Stimulated activated CD4-positive, alpha-beta T cell treated with anti-CD3 and anti-CD28 coated beads, Interleukin-12 subunit alpha, Interleukin-12 subunit beta, amount 100 ng/mL, for 24 hours (primary cell): ENCODE measurements at places on chromosomes 13 and 19.

- DNase-seq: no peak
Observed at GRCh38 chr19:16066611-16067104, 9.6 kb upstream of the TPM4 start.

- DNase-seq: no peak
Observed at GRCh38 chr13:111480503-111480902, 160.1 kb downstream of the TEX29 start.

DNA sequence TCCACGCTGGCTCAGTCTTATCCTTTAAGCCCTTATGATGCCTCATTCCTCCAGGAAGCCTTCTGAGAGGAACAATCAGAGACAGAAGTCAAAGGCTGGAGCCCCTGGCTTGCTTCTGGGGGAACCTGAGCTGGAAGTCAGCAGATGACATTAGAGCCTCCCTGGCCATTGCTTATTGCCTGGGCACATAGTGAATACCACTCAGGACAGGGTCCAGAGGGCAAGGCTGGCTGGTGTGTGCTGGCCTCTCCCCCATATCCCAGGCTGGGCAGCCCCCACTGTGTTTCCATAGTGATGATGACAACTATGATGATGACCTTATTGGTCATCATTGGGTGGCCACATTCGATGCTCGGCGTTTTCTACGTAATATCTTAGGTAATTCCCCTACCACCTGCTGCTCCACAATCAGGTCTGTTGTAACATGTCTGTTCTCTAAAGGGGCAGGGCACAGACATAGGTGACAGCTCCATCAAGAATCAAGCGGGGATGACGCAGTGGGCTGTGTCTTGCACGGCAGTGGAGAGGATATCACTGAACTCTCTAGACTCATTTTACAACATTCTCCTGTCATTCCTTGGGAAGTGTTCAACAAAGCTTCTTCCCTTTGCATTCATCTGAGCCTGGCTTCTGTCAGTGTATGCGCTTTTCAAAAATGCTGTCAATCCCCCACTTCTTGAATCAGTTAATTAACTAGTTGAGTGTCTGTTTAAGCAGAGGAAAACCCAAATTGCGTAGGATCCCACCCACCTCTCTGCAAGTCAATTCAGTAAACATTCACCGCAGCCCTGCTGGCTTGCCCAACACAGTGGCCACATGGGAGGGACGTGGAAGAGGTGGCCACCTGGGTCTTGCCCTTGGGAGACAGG is 89.4 kb upstream of the TSHZ3 start:
- no peak for DNase-seq

- no peak for DNase-seq
Observed at GRCh38 chr13:27661017-27661416, 39.3 kb downstream of the POLR1D start.

GRCh38 chr13:52156724-52157261 is 2.6 kb downstream of the NEK3 start:
- DNase-seq: no peak

DNA sequence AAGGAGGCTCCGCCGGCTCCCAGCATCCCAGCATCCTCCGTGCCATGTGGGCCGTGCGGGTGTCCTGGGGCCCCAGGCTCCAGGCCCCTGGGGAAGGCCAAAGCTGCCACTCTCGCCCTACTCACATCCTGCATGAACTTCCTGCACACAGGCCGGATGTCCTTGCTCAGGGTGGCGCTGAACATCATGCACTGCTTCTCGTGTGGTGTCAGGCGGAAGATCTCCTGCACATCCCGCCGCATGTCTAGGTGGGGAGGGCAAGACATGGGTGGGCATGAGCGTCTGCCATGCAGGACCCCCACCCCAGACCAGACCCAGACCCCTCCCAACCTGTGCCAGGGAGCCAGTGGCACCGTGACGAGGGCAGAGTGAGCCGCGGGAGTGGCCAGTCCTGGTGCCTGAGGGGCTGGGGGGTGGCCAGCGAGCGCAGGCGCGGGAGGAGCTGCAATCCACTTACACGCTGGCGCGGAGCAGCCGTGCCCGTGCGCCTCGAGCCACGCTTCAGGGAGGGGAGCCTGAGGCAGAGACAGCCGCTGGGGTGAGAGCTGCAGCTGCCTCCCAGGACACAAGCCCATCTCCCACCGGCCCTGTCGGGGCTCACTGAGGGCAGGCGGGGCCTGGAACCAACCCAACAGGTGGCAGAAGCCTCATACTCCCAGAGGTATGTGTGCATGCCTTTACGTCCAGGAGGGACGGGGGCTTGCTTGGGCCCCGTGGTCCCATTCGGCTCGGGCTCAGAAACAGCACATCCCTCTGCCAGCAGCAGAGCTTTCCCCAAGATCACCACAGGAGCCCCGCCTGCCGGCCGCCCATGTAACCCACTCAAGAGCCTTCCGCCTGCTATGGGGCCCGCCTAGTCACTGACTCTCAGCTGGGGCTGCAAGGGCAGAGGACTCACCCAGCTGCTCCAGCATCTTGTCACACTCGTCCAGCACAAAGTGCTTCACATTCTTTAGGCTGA is 8.8 kb downstream of the DDX39A start:
- DNase-seq: no peak

DNA sequence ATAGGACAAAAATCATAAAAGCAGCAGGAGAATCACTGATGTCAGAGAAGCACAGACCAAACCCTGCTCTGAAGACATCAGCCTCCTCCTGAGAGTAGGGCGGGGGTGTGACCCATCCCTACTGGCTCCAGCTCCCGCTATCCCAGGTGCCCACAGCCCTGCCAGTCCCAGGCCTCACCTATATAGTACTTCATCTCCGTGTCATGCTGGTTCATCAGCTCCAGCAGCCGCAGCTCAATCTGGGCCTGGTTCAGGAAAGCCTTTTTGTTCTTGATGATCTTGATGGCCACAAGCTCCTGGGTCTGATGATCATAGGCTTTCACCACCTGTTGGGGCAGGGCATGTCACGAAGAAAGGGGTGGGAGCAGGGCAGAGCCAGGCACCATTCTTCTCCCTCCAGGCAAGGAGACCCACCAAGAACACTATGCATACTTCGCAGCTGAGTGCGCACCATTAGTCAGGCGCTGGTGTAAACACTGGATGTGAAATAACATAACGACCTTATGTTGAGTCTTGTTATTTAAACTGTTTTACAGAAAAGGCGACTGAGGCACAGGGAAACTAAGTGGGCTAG is 4.2 kb downstream of the DYRK1B start:
- no peak for DNase-seq

DNA sequence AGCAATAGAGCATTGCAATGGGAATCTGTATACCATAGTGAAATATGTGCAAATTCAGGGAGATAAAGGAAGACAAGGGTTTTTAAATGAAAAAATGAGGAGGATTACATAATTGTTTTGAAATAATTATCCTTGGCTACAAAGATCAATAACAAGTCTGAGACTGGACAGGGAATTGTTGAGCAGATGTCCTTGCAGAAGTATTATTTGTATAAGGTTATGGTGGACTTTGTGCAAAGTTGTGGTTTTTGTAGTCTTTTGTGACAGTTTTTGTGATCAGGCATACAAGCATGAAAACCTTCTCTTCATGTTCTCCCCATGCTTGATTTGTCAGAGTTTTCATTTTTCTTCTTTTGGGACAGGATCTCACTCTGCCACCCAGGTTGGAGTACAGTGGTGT is 25.3 kb upstream of the ZNF780A start:
- no peak for DNase-seq

GRCh38 chr19:51458051-51458645 is at the start of gene SIGLEC8:
SIGLEC8 (minus strand) TSS chr19:51458454; CDS start chr19:51458387, 67 bp downstream.
- DNase-seq: no peak

GRCh38 chr13:24910502-24911132 is 146.6 kb downstream of the RNF17 start:
- no peak for DNase-seq

- no peak for DNase-seq
Observed at GRCh38 chr19:18859676-18860301, 28.0 kb downstream of the UPF1 start.

- DNase-seq: no peak
Observed at GRCh38 chr19:39297931-39298634, 1.9 kb downstream of the IFNL1 start.

GRCh38 chr19:5131506-5132205 is 162.7 kb downstream of the KDM4B start:
- no peak for DNase-seq

GRCh38 chr13:26054896-26055295 is 3.1 kb upstream of the SHISA2 start:
- no peak for DNase-seq

DNA sequence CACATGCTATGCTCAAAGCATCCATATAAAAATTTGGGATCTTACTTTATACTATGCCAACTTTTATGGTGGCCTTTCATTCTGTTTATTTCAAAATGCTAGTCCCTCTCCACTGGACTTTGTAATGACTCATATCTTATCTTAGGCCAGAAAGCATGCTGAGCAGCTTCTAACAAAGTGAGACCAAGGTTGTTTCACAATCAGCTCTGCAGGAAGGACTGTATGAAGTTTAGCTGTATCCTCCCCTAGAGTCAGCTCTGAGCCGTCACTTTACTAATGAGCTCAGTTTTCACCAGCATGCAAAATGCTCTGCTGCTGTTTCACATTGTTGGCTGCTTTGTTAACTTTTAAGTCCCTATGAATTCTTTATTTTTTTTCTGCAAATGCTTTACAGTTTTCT is 1608.8 kb downstream of the OLFM4 start:
- no peak for DNase-seq

DNA sequence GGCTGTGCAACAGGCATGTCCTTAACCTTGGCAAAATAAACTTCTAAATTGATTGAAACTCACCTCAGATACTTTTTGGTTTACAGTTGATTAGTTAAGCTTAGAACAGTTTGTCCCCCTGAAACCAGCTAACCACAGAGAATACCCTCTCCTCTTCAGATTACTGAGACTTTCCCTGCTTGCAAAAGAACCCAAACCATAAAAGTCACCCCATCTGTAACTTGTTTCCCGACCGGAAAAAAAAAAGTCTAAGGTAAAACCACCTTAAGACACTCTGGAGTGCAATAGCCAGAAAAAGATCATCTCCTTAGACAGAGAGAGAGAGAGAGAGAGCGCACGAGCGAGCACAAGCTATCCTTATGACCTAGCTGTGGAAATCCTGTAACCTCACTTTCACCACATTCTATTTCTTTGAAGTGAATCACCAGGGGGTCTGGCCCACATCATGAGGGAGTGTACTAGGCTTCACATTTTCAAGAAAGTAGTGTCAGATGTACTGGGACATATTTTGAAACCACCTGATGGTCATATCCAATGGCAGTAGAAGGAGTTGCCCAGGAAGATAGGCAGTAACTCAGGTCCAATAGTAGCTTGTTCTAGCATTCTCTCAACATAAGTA is 11.1 kb upstream of the GTF2F2 start:
- no peak for DNase-seq

- DNase-seq: no peak
Observed at GRCh38 chr13:49669735-49670309, 21.5 kb downstream of the EBPL start.

DNA sequence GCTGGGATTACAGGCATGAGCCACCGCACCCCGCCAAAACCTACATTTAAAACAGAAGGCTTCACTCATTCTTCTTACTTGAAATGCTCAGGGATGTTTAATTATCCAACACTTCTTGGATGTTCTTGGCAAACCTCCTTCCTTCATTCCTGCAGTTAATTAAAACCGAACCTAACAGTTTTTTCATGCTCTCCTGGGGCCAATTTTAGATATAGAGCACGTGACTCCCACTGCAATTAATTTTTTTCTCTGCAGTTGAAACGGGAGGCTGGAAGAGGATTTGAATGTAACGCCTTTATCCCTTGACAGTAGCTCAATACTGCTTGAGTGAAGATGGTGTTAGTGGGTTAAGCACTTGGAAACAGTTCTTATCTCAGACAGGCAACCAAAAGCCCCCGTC is 4.6 kb upstream of the ACTL9 start:
- no peak for DNase-seq

- DNase-seq: no peak
Observed at GRCh38 chr19:51156710-51157109, 14.6 kb downstream of the SIGLEC7 start.

DNA sequence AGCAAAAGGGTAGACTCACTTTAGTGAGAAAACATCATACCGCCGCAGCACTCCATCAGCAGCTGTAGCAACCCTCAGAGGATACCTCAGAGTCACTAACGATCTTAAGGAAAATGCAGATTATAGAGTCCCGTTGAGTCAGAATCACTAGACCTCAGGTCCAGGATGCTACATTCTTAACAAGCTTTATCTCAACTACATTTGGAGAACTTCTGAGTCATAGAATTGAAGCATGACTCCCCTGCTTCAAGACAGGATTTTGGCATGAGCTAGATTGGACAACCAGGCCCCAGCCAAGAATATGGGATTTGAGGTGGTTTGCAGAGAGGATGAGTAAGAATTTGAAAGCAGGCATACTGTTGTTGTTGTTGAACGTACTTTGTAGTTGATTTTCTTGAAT is 118.9 kb upstream of the UBL3 start:
- DNase-seq: no peak

GRCh38 chr13:26095338-26095737 is 43.5 kb upstream of the SHISA2 start:
- DNase-seq: no peak

DNA sequence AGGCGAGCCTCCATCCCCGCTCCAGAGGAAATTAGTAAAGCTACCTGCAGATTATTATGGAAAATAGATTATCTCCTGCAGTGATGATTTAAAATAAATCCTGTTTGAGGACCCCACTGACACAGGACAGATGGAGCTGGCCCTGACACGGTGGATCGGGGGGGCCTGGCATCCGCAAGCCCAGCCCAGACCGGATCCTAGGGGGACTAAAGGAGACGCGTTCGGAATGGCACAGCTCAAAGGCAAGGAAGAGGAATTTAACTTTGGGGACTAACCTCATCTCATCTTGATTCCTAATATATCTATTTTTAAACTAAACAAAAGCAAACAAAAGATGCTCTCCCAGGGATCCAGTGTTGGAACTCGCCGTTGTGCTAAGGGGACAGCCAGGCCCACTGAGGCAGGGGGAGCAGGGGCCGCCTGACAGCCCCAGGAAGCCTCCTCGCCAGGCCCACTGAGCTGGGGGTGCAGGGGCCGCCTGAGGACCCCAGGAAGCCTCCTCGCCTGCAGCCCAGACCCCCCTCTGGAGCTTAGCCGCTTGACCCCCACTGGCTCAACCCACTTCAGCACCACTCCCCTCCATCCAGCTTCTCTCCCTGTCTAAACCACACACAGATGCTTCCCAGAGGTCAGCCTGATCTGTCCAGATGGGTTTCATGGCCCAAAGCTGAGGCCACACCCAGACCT is 78.6 kb downstream of the SPACA7 start:
- DNase-seq: no peak

DNA sequence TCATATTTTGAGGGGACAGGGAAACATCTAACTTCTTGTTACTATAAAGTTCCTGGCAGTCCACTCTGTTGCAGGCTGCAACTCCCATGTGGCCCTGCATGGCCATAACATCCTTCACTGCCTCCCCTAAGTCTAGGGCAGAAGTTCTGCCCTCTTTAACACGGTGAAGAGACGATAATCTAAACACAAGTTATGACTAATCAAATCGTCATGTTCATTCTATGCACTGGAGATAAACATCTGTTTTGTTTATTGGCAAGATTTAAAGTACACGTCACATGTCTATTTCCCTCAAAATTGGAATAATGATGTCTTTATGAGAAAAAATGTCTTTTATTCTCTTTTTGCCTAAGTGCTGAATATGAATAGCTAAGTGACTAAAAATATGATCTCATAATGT is 1629.4 kb downstream of the PCDH9 start:
- no peak for DNase-seq

- DNase-seq: no peak
Observed at GRCh38 chr13:20170921-20171320, 10.1 kb upstream of the GJA3 start.

- DNase-seq: no peak
Observed at GRCh38 chr19:50191216-50191615, 12.2 kb upstream of the MYH14 start.

GRCh38 chr19:38727868-38728660 is 16.2 kb downstream of the CAPN12 start:
- DNase-seq: no peak
